ENCODE measurements at places on chromosomes 6 and 20.

DNA sequence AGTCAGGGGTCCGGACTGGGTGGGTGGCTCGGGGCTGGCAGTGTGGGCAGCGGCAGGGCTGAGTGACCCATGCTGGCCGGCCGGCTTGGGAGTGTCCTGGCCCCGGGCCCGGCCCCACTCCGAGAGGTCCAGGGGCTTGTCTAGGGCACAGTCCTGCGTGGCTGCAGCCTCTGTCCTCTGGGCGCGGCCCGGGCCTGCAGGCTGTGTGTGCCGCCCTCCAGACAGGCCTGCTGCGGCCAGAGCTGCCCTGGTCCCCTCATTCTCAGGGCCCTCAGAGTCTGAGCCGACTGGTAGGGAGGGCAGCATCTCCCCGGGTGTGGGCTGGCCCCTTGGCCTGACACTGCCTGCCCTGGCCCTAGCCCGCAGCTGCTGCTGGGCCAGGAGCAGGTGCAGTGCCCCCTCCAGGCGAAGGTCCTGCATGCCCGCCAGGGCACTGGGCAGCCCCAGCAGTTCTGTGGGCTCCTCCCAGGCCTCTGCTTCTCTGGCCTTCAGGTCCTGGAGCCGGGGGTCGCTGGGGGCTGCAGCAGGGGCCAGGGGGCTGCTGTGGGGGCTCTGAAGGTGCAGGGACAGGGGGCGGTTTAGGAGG is 6.9 kb upstream of the CABLES2 start:
- H3K27me3 ChIP-seq, result no peaks in the 10 kb centered on the region
- no peaks in the 10 kb centered on the region for H3K36me3 ChIP-seq
- no peak overlapping the region for H3K4me3 ChIP-seq
- no peak for DNase-seq

DNA sequence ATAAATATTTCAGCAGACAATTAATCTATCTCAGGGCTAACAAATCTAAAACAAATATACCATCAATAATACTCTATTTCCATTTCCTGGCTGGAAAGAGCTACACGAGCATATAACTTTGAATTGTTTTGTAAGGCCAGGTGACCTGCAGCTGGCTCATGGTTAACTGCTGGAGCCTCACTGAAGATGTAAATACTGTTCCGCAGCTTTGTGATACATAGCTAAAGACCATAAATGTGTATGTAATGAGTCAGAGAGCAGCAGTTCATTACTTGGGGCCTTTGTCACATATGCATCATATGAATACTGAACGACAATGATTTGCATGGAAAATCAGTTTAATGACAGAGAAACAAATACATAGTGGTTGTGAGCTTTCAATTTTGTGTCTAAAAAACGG is 109.4 kb upstream of the CCN2 start:
- H3K4me3 ChIP-seq, result no peak overlapping the region
- no peaks in the 10 kb centered on the region for H3K36me3 ChIP-seq
- H3K4me1 ChIP-seq, result no peaks in the 10 kb centered on the region
- no peak overlapping the region for H3K27ac ChIP-seq
- H3K27me3 ChIP-seq, result no peaks in the 10 kb centered on the region

DNA sequence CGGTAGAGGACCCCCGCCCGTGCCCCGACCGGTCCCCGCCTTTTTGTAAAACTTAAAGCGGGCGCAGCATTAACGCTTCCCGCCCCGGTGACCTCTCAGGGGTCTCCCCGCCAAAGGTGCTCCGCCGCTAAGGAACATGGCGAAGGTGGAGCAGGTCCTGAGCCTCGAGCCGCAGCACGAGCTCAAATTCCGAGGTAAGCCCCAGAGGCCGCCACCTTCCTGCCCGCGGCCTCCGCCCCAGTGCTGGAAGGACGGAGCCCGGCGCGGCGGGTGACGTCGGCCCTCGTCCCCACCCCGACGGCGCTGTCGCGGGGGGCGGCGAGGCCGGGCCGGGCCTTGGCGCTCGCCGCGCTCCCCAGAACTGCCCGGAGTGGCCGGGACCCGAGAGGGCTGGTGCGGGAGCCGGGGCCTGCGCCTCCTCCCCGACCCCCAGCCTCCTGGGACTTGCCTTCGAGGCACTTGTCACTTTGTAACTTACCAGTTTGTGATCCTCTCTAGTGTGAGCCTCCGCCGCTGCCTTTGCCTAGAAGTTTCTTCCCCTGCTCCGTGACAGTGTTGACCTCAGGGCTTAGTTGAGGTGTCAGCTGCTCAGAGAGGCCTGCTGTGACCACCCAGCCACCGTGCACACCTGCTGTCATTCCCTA is 417 bp downstream of the VAPB start:
- no peaks in the 10 kb centered on the region for H3K27me3 ChIP-seq
- peak overlapping the region; percentile 91 for H3K4me3 ChIP-seq
- H3K36me3 ChIP-seq, result no peaks in the 10 kb centered on the region
- H3K27ac ChIP-seq, result peak overlapping the region; percentile 83
- H3K4me1 ChIP-seq, result no peaks in the 10 kb centered on the region
- no peak for DNase-seq

GRCh38 chr6:7106752-7107577 is 796 bp upstream of the RREB1 start:
- no peaks in the 10 kb centered on the region for H3K36me3 ChIP-seq
- H3K27me3 ChIP-seq, result no peaks in the 10 kb centered on the region
- DNase-seq, result peak; percentile 32
- peak overlapping the region; percentile 97 for H3K27ac ChIP-seq
- peak overlapping the region; percentile 83 for H3K4me3 ChIP-seq

DNA sequence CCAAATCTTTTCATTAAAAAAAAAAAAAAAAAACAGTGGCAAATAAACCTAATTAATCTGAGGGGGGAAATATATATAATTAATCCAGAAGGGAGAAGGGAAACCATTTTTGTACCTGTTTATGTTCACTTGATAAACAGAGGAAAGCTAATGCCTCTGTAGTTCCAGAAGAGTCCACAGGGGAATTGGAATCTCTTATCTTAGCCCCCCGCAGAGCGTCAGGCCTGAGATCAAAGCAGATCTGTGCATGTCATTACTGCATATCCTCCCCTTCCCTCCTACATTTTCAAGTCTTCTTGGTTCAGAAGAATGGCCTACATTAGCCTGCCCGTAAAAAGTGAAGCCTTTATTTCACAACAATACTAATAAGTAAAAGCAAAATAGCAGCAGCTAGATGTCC is 157.2 kb downstream of the PTPRT start:
- no peaks in the 10 kb centered on the region for H3K27me3 ChIP-seq
- DNase-seq, result no peak
- no peaks in the 10 kb centered on the region for H3K4me1 ChIP-seq
- H3K36me3 ChIP-seq, result no peaks in the 10 kb centered on the region
- no peak overlapping the region for H3K4me3 ChIP-seq

DNA sequence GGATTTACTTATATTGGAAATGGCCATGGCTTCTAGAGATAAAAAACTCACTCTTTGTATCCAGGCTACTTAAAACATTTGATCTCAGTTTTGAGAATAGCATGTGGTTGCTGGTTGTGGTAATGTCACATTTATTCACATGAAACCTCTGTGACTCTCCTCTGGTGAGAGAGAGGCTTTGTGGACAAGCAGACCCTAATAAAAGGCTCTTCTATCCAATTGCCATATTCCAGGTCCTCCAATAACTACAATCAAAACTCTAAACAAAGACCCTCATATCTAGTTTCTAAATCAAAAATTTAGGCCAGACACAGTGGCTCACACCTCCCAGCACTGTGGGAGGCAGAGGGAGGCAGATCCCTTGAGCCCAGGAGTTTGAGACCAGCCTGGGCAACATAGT is 176.3 kb upstream of the LAMP5 start:
- no peaks in the 10 kb centered on the region for H3K36me3 ChIP-seq
- H3K27ac ChIP-seq, result no peak overlapping the region
- no peak overlapping the region for H3K4me3 ChIP-seq
- no peaks in the 10 kb centered on the region for H3K4me1 ChIP-seq
- DNase-seq, result no peak
- no peaks in the 10 kb centered on the region for H3K27me3 ChIP-seq

GRCh38 chr20:41011551-41012067 is 17.0 kb upstream of the TOP1 start:
- H3K4me1 ChIP-seq, result no peaks in the 10 kb centered on the region
- H3K4me3 ChIP-seq, result no peak overlapping the region
- DNase-seq, result no peak
- no peaks in the 10 kb centered on the region for H3K27me3 ChIP-seq
- no peaks in the 10 kb centered on the region for H3K36me3 ChIP-seq

- no peaks in the 10 kb centered on the region for H3K27me3 ChIP-seq
- H3K27ac ChIP-seq, result no peak overlapping the region
- no peak for DNase-seq
- H3K4me1 ChIP-seq, result no peaks in the 10 kb centered on the region
- no peak overlapping the region for H3K4me3 ChIP-seq
Measured at GRCh38 chr6:157551041-157551832, 170.2 kb downstream of the ZDHHC14 start.

GRCh38 chr6:111411978-111412566 is 70.9 kb downstream of the REV3L start:
- no peak for DNase-seq
- H3K36me3 ChIP-seq, result no peaks in the 10 kb centered on the region
- H3K4me1 ChIP-seq, result no peaks in the 10 kb centered on the region
- no peak overlapping the region for H3K4me3 ChIP-seq
- H3K27ac ChIP-seq, result no peak overlapping the region

DNA sequence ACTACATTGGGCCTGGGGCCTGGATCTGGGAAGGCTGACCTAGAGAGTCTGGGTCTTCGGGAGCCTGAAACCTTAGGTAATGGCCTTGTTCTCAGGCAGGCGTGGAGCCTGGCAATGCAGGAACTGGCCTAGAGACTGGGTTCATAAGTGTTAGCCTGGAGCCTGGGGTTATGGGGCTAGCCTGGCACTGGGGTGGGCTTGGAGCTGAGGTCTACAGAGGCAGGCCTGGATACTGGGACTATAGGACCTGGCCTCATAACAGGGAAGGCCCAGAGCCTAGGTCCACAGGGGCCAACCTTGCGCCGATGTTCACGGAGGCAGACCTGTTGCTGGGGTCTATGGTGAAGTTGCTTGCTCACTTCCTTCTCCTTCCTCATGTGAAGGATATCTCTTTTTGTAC is 843.8 kb upstream of the GJE1 start:
- no peak overlapping the region for H3K4me3 ChIP-seq
- no peaks in the 10 kb centered on the region for H3K27me3 ChIP-seq
- H3K36me3 ChIP-seq, result no peaks in the 10 kb centered on the region
- no peaks in the 10 kb centered on the region for H3K4me1 ChIP-seq
- no peak for DNase-seq
- H3K27ac ChIP-seq, result no peak overlapping the region

GRCh38 chr6:109458774-109459531 is 3.4 kb upstream of the MICAL1 start:
- no peaks in the 10 kb centered on the region for H3K4me1 ChIP-seq
- H3K36me3 ChIP-seq, result no peaks in the 10 kb centered on the region
- no peak overlapping the region for H3K27ac ChIP-seq
- DNase-seq, result no peak

- no peaks in the 10 kb centered on the region for H3K36me3 ChIP-seq
- H3K27me3 ChIP-seq, result no peaks in the 10 kb centered on the region
- H3K4me1 ChIP-seq, result no peaks in the 10 kb centered on the region
- no peak overlapping the region for H3K4me3 ChIP-seq
Measured at GRCh38 chr6:4434655-4435054, 299.3 kb upstream of the ECI2 start.

DNA sequence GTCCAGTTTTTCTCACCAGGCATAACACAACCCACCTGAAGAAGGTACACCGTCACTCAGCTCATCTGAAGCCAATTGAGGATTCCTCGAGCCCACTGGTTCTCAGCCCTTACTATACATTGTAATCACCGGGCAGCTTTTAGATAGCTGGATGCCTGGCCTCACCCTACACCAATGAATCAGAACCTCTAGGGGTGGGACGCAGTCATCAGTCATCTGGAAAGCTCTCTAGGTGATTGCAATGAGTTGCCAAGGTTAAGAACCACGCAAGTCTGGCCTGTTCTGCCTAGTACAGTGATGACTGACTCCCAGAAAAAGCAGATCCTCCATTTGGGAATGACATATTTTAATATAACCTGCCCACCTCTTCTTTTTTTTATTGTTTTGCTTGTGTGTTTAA is 41.1 kb downstream of the MC3R start:
- no peak for DNase-seq
- H3K27ac ChIP-seq, result no peak overlapping the region
- no peaks in the 10 kb centered on the region for H3K27me3 ChIP-seq

DNA sequence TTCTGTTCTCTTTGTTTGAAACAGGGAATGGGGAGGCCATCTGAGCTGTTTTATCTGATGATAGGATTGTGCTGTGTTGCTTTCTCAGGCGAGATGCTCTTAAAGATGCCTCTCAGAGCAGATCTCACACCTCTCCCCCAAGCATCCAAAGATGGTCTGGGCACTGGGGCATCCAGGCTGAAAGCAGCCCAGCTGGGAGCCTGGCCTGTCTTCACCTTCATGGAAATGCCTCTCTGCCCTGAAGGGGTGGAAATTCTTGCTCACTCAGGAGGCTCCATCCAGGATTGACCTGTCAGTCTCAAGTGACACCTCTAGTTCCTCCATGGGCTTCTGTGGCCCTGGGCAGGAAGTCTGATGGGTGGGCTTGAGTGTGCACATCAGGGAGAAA is 86.4 kb downstream of the TCP11 start:
- no peak overlapping the region for H3K27ac ChIP-seq
- H3K4me1 ChIP-seq, result no peaks in the 10 kb centered on the region
- H3K36me3 ChIP-seq, result no peaks in the 10 kb centered on the region
- no peaks in the 10 kb centered on the region for H3K27me3 ChIP-seq

Measured in uterus (tissue), 4 donors.